Caco-2 (cell line): ENCODE measurements at places on chromosomes 4 and X. TPM values are rescaled to one million over a fixed set of nuclear protein-coding genes. Genes with fewer than 3 reads are reported as not detected.

GRCh38 chr4:101279377-101279871, 67.9 kb downstream of the PPP3CA start:
- no peak for DNase-seq
- H3K4me1 ChIP-seq, result peaks cover 4% of the 10 kb centered on the region; the same call in 1 of the 2 replicates
- no peak overlapping the region for H3K4me3 ChIP-seq
- no peak overlapping the region for H3K27ac ChIP-seq

Gene H2BW2
- total RNA-seq, result not detected in 2 replicates

Gene SOD3
- 3.8 and 6.6 TPM in 2 replicates for total RNA-seq

Gene TNIP3
- total RNA-seq, result 0.43 TPM in 1 of 2 replicates, not detected in the other

Gene MAGEA11
- total RNA-seq, result 0.14 TPM in 1 of 2 replicates, not detected in the other

DNA sequence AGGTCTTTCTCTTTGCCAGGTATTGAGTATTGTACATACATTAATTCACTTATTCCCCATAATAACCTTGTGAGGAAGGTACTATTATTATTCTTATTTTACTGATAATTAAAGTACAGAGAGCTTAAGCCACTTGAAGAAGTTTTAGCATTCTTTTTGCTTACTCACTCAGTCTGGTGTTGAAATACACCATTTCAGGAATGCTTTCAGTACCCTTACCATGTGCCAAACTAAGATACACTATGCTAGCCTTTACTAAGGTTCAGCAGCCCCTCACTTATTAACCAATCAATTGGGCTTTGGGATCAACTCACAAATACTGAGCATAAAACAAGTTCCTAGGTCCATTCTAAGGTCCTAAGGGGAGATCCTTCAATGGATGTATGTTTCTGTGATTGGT, 179.0 kb upstream of the FGF13 start:
- H3K36me3 ChIP-seq, result no peaks in the 10 kb centered on the region
- no peaks in the 10 kb centered on the region for H3K4me1 ChIP-seq
- no peak overlapping the region for H3K27ac ChIP-seq
- no peaks in the 10 kb centered on the region for H3K27me3 ChIP-seq
- DNase-seq, result no peak

DNA sequence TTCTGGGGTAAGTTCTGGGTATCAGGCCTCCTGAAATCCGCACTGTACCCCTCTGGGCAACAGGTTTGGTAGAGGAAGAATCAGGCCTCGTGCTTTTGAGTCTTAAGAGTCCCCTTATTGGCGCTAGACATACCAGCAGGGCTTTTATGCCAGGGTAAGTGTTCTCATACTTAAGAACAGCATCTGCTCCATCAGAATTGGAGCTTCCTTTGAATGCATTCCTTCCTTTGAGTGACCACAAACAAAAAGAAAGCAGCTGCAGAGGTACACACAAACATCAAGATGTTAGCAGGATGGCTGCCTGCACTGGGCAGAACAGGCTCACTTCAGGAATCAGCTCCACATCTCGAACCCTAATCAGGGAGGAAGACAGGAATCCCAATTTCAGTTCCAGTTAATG, 156.8 kb downstream of the MGST2 start:
- H3K27ac ChIP-seq, result no peak overlapping the region
- H3K36me3 ChIP-seq, result no peaks in the 10 kb centered on the region
- H3K4me1 ChIP-seq, result no peaks in the 10 kb centered on the region
- DNase-seq, result no peak
- no peaks in the 10 kb centered on the region for H3K27me3 ChIP-seq

- H3K27ac ChIP-seq, result no peak overlapping the region
- H3K36me3 ChIP-seq, result no peaks in the 10 kb centered on the region
- no peak overlapping the region for H3K4me3 ChIP-seq
- H3K27me3 ChIP-seq, result no peaks in the 10 kb centered on the region
These were observed 81.7 kb downstream of the PDGFC start for GRCh38 chr4:156889616-156890594.

GRCh38 chrX:1430451-1430850, 22.3 kb downstream of the ASMTL start:
- no peaks in the 10 kb centered on the region for H3K36me3 ChIP-seq
- no peak overlapping the region for H3K4me3 ChIP-seq
- no peak overlapping the region for H3K27ac ChIP-seq
- H3K27me3 ChIP-seq, result no peaks in the 10 kb centered on the region

GRCh38 chr4:20301161-20301560, 49.5 kb downstream of the SLIT2 start:
- H3K27ac ChIP-seq, result no peak overlapping the region
- no peak overlapping the region for H3K4me3 ChIP-seq
- H3K27me3 ChIP-seq, result no peaks in the 10 kb centered on the region
- no peaks in the 10 kb centered on the region for H3K4me1 ChIP-seq
- H3K36me3 ChIP-seq, result no peaks in the 10 kb centered on the region

DNA sequence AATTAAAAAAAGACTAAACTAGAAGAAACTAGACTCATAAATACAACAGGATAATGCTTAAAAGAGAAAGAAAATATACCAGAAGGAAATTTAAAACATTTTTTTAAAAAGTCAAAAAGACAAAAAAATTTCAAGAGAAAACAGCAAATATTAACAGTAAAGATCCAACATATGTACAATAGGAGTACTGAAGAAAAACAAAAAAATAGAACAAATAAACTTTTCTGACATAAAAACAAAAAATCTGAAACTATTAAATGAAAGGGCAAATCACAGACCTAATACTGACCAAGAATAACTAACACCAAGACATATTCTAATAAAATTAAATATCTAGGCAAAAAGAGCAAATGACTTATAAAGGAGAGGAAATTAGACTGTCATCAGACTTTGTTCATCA, 11.5 kb downstream of the DNAJB14 start:
- H3K4me3 ChIP-seq, result no peak overlapping the region
- no peak for DNase-seq
- H3K27me3 ChIP-seq, result no peaks in the 10 kb centered on the region
- H3K27ac ChIP-seq, result no peak overlapping the region
- H3K4me1 ChIP-seq, result no peaks in the 10 kb centered on the region

DNA sequence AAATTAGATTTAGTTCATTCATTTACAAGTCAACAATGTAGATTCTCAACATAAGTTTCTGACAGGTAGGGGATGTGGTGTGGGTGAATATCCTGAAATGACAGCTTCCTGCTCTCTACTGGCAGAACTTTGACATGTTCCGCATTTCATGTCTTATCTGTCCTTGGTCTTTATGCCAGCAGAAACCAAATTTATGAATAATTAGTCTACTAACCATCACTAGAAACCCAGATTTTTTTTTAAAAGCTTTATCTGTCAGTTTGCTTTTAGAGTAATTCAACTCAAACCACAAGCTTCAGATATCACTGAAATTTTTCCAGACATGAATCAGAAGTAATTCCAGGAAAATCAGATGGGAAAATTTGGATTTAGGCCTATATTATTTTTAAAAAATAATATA, 17.9 kb downstream of the COQ2 start:
- no peak overlapping the region for H3K27ac ChIP-seq
- DNase-seq, result no peak
- H3K4me3 ChIP-seq, result no peak overlapping the region
- peaks cover 1% of the 10 kb centered on the region; the same call in 1 of the 2 replicates for H3K36me3 ChIP-seq

- H3K27ac ChIP-seq, result no peak overlapping the region
- H3K4me1 ChIP-seq, result no peaks in the 10 kb centered on the region
- H3K27me3 ChIP-seq, result no peaks in the 10 kb centered on the region
These were observed 642.3 kb upstream of the CPEB2 start for GRCh38 chr4:14359991-14360390.

DNA sequence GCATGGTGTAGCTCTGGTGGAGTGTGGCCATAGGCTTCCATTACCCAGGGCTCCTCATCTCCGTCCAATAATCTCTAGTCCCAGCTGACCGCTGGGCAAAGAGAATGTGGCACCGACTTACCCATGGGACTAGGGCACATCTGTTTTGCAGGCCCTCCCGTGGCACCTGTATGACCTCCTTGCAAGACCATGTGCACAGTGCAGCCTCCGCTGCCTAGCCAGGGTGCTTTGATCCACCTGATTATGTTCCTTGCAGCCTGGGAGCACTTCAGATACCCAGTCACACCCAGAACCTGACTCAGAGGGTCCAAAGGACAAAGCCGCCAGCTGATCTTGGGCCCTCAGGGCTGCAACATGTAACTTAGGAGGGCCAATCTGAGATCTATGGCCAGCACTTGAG, 84.8 kb downstream of the PCDH10 start:
- no peaks in the 10 kb centered on the region for H3K36me3 ChIP-seq
- no peaks in the 10 kb centered on the region for H3K27me3 ChIP-seq
- H3K4me1 ChIP-seq, result no peaks in the 10 kb centered on the region
- DNase-seq, result no peak
- no peak overlapping the region for H3K27ac ChIP-seq

Gene HTN3
- total RNA-seq, result not detected in 2 replicates

DNA sequence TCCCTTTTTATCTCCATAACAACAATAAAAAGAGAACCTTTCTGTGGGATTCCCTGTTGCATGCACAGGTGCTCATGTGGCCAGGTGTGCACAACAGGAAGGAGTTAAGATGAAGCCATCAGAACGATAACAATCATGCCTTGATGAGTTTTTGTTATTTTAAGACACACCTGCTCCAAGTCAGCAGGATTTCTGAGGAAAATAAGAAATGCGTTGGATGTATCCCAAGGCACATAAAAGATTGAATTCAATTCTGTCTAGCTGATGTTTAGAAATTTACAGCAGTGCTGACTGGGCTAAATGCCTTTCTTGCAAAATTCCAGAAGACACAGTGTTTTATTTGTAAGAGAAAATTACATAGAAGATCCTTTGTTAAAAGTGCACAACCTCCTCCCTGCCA, 1678.2 kb downstream of the ARAP2 start:
- no peak overlapping the region for H3K27ac ChIP-seq
- H3K4me1 ChIP-seq, result no peaks in the 10 kb centered on the region
- no peak for DNase-seq
- H3K27me3 ChIP-seq, result no peaks in the 10 kb centered on the region
- no peak overlapping the region for H3K4me3 ChIP-seq
